ENCODE measurements at places on chromosomes 6 and 20.
A peak's percentile ranks its signal among the peaks of the same experiment; 100 is the strongest.

- no peak for DNase-seq
Observed at GRCh38 chr6:52494298-52495072, 74.3 kb downstream of the EFHC1 start.

DNA sequence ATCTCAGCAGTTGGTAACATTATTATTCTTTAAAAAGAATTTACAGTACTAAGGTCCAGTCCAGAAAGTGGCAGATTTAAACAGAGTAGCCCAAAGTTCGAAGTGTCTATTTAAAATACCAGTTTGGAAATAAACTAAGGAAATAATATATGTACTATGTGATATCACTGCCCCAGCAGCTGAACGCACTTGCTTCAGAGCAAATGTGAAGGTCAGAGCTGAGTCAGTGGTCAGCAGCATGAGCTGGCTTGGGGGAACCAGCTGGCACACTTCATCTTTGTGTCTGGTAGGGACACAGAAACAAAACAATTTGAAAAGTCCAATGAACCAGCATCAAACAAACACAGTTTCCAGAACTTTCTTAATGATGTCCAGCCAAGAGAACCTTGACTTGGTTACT, 15.4 kb downstream of the TMEM14B start:
- no peak for DNase-seq

DNA sequence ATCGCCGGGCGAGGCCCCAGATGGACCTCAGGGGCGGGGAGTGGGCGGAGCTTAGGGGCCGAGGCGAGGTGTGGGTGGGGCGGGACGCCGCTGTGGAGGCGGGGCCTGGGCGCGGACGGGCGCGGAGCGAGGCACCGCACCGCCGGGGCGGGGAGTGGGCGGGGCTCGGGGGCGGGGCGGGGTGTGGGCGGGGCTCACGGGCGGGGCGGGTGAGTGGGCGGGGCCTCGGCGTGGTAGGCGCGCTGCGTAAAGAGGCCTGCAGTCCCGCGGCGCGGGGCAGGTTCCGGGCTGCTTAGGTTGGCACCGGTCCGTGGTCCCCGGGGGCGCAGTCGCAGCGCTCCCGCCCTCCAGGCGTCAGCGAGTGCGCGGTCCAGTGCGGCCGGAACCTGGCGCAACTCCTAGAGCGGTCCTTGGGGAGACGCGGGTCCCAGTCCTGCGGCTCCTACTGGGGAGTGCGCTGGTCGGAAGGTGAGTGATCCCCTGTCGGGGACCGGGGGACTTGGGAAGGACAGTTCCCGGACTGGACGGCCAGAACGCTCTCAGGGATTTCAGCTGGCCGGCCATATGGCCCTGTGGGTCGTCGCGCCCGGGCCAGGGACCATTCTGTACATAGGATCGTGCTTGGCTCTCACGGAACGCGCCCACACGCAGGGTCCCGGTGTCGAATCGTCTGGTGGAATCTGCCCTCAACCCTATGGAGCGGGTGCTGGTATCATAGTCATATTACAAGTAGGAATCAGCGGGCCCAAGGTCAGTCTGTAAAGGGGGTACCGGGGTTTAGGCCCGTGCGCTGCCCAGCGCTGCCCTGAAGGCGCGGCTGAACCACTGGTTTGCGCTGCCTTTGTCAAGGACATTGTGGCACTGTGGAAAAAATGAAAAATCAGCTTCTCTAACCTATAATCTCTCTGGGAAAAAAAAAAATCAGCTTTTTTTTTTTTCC, at the start of gene NQO2:
Gene NQO2, plus strand, starts transcription at position 277 of the 940 bp plus-strand sequence. CDS start 6,659 bp downstream, outside the sequence.
- DNase-seq: peak; percentile 97

- DNase-seq: no peak
Observed at GRCh38 chr20:50580842-50581544, 70.8 kb downstream of the PTPN1 start.

GRCh38 chr20:2006452-2007361, 12.8 kb upstream of the PDYN start:
- no peak for DNase-seq

- DNase-seq: no peak
Observed at GRCh38 chr20:25204550-25205276, 9.2 kb downstream of the ENTPD6 start.

GRCh38 chr20:32971703-32972161, 32.5 kb downstream of the SUN5 start:
- no peak for DNase-seq

DNA sequence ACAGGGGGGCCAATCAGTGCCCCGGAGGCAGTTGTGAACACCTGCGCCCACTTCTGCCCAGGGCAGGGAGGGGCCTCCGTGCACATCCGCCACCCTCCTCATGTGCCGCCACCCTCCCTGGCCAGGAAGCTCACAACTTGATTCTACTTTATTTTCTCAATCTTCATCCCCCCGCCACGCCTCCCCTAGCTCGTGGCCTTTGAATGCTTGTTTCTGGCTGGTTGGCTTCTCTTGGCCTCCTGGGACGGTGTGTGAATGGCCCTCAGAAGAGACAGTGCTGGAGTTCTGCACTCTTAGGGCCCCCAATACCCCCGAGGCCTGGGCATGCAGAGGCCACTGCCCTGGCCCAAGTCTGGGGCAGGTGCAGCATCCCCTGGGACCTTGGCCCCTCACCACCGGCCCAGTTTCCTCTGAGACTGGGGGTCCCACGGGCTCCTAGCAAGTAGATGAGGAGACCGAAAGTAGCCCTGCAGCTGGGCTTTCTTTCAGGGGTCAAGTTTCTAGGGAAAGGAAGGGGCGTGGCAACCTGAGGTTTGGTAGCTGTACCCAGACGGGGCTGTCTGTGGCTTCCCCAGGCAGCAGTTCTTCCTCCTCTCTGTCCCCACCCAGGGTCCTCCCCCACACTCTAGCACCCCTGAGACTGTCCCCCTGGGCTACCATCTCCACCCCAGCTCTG, 1.3 kb downstream of the RGS19 start:
- DNase-seq: no peak

DNA sequence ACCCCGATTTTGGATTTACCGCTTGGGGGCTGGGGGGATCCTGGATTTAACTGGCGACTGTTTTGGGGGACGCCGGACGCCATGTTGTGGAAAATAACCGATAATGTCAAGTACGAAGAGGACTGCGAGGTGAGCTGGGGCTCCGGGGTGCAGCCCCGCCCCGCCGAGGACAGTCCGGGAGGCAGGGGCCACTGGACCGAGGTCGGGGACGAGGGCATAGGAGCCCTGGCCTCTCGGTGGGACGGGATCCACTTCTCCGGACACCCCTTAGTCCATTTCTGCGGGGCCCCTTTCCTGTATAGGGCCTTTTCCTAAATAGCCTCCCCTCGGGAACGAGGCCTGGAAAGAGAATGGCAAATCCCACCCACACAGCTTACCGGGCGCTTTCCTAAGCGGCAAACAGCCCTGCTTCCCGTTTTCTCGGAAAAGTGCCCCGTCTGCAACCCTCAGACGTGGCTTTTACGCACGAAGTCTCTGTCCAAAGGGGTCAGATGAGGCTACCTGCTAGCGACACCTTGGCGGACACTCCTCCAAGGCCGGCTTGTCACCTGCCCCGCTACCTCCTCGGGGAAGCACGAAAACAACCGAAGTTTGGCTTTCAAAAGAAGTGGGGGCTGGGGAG, 469 bp downstream of the TFAP2C start:
- no peak for DNase-seq

- DNase-seq: no peak
Observed at GRCh38 chr6:75488033-75488432, 5.6 kb downstream of the FILIP1 start.

DNA sequence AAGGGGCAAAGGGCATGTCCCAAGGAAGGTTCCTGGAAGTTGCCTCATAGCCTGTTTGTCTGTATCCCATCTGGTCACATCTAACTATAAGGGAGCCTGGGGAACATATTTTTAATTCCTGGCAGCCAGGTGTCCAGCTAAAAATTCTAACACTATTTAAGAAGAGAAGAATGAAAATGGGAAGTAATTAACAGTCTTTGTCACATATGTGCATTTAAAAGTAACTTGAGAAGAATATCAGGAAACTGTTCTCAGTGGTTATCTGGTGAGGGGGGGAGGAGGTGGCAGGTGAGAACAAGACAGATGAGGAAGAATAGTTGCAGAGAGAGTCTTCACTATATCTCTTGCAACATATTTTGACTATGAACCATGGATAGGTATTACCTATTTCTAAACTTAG, 75.5 kb upstream of the ELOVL5 start:
- DNase-seq: no peak

DNA sequence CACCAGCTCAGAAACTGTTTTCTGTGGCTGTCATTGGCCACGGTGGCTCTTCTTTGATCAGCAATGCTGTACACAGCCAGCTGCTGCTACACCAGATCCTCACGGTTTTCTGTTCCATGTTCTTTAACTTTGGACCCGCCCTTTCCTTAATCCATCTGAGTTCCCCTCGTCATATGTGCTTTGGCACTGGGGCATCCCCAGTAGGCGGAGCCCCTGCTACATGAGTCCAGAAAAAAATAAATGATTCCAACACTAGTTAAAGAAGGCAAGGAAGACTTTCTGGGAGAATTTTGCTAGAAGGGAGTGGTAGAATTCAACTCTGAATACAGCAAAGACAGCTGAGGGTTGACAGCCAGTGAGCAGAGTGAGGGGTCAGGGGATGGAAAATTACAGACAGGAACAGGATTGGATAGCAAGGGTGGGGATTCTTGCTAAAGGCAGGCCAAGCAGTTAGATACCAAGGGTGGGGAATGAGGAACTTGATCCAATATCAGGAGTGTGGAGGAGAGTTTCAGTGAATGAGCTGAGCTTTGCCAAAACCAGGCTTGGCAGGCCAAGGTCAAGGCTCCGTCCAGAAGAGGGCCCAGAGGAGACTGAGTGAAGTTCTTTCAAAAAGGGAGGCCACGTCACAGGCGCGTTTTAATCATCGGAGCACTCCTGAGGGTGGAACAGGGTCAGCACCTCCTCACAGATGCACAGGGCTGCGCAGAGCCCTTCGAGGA, 391.8 kb downstream of the CDH4 start:
- no peak for DNase-seq

DNA sequence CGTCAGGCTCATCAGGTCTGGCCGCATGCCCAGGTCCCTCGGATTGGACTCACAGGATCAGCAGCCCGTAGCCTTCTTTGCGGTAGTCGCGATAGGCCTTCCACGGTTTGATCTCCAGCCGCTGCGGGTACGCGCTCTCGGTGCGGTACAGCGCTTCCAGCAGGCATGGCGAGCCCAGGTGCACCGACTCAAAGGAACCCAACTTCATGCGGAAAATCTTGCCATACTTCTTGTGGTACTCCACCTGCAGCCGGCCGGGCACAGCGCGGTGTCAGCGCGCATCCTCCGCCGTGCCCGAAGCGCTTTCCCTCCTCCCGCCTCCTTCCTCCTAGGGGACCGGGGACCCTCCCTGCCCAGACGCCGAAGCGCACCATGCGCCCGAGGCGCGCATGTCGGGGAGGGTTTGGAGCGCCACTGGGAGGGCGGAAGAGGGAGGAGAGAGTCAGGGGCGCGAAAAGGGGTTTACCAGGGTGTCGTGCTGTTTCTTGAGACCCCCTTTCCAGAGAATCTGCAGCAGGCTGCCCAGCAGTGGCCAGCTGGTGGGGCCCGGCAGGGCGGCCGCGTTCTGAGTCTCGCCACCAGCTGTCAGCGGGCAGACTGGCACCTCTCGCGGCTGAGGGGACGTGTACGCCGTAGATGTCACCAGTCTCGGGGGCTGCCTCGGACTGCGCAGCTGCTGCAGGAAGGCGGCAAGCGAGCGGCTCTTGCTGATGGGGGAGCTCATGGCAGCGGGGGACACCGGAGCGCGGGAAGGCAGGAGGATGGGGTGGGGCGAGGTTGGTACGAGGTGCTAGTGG, 732 bp downstream of the CYP24A1 start:
- no peak for DNase-seq

DNA sequence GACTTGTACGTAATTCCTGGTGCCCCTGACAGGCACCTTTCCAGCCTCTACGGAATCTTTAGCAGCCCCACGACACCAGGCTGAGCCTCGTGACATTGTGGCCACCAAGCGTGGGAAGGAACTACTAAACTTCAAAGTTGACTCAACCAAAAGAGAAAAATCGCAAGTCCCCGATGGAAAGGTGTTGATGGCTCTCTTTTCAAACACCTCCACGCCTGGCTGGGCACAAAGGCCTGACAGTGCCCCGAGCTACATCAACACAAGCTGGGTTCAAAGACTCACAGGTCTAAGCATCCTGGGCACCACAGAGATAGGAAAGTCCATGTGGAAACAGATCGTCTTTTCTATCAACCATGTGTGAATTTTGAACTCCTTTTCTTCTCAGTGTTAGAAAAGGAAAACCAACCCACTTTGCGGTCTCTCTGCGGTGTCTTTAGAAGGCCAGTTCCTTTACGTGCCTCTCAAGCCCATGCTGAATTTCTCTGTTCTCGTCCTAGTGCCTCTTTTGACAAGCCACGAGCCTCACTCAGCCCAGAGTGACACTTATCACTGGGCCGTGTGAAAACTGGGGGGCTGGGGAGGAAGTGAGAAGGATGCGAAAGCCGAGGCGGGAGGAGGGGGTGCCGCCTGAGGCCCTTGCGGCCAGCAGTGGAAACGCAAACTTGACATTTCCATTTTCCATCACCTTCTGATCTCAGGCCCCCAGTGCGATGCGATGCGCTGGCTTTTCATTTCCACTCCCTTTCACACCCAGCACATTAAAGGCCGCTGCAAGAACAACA, 59.4 kb downstream of the GFOD1 start:
- DNase-seq: no peak

DNA sequence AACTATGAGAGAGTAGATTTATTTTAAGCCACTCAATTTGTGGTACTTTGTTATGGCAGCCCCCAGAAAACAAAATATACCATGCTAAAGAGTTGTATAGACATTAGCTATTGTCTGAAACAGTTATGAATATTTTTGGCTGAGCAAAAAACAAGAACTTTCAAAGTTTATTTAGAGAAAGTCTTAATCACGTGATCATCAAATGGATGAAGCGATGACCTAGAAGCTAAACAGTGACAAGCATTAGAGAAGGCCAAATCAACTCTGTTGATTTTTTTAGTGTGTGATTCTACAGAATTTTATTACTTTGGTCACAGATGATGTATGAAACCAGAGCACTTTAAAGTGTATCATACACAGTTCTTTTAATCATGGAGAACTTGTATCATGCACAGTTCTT, 1247.9 kb upstream of the MAP3K7 start:
- no peak for DNase-seq

DNA sequence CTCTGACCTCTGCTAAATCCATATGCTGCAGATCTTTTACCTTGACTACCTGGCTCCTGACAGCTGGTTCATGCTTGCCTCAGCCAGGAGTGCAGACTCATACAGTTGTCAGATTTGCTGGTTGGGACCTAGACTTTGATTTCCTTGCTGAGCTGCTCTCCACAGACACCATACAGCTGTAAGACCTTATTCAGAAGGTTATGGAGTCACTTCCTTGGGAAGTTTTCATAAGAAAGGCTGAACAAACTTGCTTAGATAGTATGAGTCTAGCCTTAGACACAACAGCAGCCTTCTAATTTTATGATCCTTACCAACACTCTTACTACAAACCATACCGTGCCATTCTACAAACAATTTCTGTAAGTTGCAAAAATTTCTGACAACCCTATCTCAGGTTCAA, 102.9 kb downstream of the EDN1 start:
- no peak for DNase-seq

- no peak for DNase-seq
Observed at GRCh38 chr6:105191351-105191750, 11.5 kb upstream of the POPDC3 start.

- no peak for DNase-seq
Observed at GRCh38 chr6:34317172-34317477, 68.3 kb upstream of the SMIM29 start.

- no peak for DNase-seq
Observed at GRCh38 chr6:165987483-165988301, 180.0 kb downstream of the TBXT start.
